Lung (tissue), 17 donors: ENCODE measurements at places on chromosomes 11 and 22.
A peak's percentile ranks its signal among the peaks of the same experiment; 100 is the strongest.

DNA sequence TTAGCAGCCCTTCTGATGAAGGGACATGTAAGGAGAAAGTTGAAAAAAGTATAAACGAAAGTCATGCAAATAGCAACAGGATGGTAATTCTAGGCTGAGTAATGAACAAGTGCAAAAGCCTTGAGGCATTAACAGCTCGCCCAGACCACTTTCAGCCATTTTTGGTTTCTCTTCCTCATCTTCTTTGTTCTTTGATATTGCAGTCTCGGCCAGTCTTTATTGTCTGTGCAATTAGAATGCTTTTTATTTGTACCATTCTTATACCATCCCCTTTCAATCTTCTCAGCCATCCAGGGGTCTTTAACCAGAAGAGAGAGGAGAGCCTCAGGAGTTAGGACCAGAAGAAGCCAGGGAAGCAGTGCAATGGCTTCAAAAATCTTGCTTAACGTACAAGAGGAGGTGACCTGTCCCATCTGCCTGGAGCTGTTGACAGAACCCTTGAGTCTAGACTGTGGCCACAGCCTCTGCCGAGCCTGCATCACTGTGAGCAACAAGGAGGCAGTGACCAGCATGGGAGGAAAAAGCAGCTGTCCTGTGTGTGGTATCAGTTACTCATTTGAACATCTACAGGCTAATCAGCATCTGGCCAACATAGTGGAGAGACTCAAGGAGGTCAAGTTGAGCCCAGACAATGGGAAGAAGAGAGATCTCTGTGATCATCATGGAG, 7.3 kb downstream of the TRIM34 start:
- no peak for DNase-seq

GRCh38 chr11:102436976-102437375, 15.6 kb downstream of the TMEM123 start:
- no peak for DNase-seq

- peak; percentile 59 for DNase-seq
Measured at GRCh38 chr11:72924568-72925190, 110.5 kb downstream of the ATG16L2 start.

DNA sequence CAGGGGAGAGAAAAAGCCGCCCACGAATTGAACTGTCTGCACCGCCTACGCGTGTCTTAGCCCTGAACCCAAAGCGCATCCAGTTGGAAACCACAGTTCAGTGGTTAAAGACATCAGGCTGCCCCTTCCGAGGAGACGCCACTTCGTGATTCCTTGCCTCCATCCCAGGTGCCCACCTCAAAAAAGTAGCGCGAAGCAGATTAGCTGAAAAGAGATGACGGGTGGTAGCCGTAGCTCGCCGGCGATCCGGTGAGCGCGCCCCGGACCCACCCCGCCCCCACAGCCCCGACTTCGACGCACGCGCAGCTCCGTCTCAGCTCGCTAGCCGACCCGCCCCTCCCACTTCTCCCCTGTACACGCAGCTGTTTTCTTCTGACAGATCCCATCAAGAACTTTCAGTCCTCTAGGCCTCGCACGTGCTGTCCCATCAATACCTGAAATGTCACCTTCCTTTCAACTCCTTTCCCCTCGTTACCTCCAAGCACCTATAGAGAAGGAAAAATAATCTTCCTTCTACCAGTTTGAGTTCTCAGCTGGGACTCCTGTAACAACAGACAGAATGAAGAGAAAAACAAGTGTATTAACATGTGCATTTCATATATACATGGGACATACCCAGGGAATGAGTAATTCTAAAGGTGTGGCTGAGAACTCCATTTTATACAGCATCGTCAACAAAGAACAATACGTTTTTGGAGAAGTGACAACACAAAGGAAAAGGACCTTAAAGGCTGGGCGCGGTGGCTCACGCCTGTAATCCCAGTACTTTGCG, 49.5 kb downstream of the OR4D9 start:
- DNase-seq: peak; percentile 83

DNA sequence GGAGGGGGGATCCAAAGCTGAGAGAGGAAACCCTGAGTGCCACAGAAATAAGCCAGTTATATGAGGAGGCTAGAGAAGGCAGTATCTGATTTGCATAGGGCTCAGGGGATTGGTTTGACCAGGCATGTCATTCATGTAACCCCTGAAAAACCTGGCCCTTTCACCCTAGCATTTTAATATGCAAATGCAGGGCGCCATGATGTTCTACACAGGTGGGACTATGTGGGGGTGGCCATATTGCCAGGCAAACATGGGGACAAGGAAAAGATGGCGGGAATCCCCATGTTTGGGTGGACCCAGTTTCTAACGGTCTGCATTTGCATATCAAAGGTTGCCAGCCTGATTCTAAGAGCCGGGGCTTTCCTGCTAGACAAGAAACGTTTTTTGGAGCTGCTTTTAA, 27.2 kb downstream of the CSF2RB start:
- no peak for DNase-seq

DNA sequence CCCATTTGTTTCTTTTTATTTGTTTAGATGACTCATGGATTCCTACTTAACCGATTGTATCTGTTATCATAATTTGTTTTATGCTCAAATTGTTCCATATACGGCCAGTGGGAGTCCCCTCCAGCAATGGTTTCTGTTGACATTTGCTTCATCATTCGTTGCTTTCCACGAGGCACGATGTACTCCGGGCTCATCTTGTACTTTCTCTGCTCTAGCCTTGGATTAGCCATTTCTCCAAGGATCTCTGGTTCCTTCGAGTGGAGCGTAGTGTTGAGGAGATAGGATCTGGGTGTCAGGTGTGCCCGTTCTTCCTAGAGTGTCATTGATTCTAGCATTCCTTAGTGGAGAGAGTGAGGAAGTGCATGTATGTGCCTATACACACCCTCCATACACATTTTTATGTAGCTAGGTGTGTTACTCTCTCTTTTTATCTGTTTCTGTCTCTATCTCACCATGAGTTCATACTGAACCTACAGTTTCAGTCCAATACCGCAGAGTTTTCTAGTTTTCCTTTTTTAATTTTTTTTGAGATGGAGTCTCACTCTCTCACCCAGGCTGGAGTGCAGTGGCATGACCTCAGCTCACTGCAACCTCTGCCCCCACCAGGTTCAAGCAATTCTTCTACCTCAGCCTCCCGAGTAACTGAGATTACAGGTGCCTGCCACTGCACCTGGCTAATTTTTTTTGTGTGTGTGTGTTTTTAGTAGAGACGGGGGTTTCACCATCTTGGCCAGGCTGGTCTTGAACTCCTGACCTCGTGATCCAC, 31.4 kb downstream of the TECTA start:
- DNase-seq: no peak

DNA sequence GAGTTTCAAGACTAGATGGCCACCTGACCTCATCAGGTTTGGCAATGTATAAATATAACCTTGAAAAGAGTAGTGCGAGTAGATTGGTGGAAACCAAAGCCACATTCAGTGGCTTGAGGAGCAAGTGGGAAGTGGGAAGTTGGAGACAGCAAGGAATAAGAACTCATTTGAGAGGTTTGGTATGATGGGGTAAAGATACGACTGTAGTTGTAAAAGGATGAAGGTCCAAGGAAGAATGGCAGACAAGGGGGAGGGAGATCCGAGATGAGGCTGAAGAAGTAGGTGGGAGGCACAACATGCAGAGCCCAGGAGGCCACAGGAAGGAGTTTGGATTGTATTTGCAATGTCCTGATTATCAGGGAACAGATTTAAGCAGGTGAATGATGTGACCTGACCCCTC, 20.8 kb downstream of the RASSF10 start:
- no peak for DNase-seq

DNA sequence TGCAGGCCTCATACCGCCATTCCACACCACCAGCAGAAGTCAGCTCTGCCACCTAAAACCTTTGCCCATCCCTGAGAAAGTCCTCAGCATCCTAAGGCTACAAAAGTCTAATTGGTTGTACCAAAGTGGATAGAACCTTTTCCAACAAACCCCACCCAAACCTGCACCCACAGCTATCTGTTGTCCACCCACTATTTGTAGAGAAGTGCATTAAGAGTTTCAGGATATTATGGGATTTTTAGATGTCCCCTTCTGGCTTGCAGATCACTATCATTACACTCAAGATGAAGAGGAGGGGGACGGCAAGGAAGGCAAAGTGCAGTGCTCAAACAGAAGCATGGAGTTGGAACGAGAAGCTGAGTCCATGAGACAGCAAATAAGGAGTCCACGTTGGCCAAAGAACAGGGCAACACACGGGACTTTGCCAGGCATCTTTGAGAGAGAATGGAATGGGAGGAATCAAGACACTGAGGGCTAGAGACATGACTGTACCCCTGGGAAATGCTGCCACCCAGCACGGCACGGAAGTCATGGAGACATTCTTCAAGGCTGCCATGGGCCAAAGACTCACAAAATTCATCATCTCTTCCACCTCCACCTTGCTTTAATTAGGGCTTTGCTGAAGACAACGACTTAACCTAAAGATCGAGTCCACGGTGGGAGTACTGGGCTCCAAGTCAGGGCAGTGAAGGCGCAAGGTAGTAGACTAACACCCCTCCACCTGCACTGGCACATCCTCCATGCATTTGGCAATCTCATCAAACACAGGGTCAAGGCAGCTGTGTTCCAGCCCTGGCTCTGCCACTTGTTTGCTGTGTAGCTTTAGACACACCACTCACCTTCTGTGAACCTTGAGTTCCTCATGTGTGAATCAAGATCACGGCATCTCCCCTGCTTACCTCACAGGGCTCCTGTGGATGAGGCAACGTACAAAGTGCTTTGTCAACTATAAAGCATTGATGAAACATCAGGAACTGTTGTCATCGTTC, 112.9 kb upstream of the TMEM45B start:
- DNase-seq: no peak

DNA sequence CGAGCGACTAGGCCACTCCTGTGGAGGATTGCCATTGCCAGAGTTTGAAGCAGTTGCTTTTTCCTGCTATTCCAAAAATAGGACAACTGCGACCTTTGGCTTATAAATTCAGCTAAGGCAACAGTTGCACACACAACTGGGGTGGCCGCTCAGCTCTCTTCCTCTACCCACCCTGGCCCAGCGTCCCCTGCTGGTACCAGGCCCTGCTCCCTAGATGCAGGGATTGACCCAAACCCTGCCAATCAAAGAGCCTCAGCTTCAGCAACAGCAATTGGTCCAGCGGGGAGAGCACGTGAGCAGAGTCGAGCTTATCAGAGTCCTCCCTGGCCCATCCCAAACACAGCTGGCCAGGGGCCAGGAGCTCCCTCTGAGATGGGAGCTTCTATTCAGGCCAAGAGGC, 22.0 kb upstream of the CABP2 start:
- DNase-seq: peak; percentile 39

DNA sequence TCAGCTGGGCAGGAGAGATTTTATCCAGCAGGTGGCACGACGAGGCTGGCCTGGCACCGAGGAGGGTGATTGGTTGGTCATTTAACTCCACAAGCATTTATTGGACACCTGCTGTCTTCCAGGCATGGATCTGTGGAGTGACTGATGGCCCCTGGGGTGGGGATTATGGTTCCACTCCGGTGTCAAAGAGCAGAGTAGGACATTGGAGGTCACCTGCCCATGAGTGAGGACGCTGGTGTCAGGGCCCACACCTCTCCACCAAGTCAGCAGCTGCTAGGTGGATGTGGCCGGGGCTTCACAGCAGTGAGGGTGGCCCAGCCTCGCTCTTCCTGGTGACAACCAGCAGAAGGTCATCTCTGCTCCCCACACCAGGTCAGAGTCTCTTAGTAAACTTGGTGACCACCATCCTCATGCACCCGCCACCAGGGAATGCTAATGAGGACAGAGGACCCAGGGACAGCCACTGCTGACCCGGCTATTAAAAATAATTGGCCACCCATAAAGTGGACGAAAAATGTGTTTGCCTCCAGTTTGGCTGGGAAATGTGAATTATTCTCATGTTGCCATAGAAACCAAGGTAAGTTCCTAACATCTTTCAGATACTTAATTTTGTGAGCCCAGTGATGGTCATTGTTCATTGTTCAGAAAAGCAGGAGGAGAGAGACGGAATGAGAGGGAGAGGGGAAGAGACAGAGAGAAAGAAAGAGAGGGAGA, 428.7 kb downstream of the TBC1D22A start:
- DNase-seq: peak; percentile 7

GRCh38 chr22:30313527-30314363, 13.0 kb downstream of the TBC1D10A start:
- no peak for DNase-seq

DNA sequence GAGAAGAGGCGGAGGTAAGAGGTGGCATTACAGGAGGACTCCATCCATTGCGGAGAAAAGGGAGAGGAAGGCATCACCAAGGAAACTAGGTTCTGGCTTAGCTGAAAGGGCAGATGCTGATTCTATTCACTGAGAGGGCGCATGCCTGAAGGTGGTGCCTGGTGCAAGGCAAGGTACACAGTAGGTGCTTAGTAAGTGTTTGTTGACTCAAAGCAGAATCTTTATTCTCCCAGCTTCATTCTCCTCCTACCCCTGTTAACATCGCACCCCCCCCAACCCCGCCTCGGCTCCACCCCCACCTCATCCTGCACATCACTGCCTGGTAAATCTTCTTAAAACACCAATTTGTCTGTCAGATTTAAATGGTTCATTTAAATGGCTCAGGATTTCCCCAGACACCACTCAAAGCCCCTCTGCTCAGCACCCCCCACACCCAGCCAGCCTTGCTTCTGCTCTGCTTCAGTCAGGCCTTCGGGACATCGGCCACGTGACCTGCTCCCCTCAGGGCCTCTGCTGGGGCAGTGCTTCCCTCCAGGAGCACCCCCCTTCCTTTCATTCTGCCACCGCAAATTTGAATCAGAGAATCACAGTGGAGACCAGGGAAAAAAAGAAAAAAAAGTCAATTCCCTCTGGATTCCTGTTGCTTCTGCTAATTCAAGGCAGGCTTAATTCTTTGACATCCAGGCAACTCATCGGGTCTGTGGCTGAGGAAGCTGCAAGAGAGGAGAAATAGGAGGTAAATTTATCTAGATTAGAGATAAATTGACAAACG, 17.8 kb upstream of the RCN1 start:
- DNase-seq: peak; percentile 15

DNA sequence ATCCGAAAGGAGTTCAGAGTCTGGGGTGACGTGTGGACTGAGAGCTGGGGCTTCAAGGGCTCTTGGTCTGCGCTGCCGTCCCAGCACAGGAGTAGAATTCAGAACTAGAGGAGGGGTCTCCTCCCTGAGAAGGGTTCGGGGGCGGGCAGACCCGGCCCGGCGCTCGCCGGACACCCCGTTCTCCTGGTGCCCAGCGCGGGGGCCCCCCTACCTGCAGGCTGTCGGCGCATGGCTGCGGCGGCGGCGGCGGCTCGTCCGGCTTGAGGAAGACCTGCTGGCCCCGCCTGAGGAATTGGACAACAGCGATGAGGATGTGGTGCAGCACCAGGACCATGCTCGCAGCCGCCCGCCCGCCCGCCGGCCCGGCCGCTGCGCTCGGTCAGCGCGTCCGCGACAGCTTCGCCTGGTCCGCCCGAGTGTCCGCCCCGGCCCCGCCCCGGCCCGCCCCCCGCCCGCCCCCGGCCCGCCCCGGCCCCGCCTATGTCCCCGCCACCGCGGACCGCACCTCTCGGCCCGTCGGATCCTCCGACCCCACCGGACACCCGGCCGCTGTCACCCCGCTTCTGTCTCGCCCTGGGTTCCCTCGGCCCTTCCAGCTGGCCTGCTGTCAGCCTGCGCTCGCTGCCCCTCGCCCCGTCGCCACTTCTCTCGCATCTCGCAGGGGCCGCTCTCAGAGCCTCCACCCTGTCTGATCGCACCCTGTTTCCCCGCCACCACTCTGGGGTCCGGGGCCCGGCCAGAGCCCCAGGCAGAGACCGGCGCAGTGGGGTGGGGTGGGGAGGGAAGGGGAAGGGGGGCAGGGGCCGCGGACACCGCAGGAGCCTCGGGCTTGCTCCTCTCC, 32.0 kb downstream of the PDE2A start:
- no peak for DNase-seq
